ENCODE measurements at places on chromosomes 16 and 17. TPM values are rescaled to one million over a fixed set of nuclear protein-coding genes. Genes with fewer than 3 reads are reported as not detected.

GRCh38 chr17:7551396-7551795 lies 2.5 kb downstream of the TNFSF12 start:
- DNase-seq, result no peak

DNA sequence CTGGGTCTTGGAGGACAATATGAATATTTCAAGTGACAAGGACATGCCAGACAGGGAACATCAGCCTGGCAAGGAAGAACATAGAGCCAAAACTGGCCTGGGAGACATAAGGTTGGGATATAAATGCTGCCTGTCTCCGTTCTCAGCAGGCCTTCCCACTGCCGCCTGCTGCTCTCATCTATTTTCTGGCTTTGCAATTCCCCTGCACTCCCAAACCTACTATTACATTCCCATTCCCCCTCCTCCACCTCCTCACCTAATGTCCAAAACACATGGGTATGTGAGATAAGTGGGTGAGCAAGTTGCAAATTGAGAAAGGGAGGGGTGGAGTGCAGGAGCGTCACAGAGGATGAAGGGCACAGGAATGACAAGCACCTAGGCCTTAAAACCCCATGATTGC lies 244.3 kb upstream of the CDH8 start:
- no peak for DNase-seq

DNA sequence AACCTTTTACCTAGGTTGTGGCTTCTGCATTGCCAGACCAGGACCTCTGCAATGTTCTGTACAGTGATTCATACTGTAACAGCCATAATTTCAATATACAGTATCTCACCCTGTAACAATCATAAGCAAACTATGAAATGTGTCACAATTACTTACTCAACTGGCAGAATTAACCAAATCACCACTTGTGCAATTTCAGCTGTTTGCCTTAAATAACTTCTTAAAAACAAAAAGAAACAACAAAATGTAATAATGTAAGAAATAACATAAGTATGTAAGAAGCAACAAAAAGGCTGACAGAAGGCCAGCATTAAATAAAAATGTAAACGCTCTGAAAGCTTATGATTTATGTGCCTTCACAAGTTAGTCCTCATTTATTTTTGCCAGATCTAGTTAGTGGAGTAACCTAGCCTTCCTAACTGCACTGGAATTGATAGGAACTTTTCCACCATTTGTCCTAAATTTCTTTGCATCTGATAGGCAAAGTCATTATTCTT lies 96.9 kb downstream of the SKAP1 start:
- DNase-seq, result peak; percentile 10

HCRT gene
- not detected for total RNA-seq

HBA1 gene
- total RNA-seq, result not detected

- no peak for DNase-seq
These were observed 79.3 kb downstream of the EMP2 start for GRCh38 chr16:10501016-10501607.

ARHGDIG gene
- total RNA-seq, result not detected

GRCh38 chr16:85661740-85662481 lies 26.8 kb downstream of the GINS2 start:
- DNase-seq, result no peak

GRCh38 chr17:81163703-81164370 lies 1.5 kb upstream of the PVALEF start:
- DNase-seq, result no peak

- no peak for DNase-seq
These were observed 238.6 kb upstream of the GSE1 start for GRCh38 chr16:85374571-85374872.

- DNase-seq, result peak; percentile 18
These were observed 432.7 kb upstream of the ASIC2 start for GRCh38 chr17:33725675-33726271.

- no peak for DNase-seq
These were observed 25.5 kb downstream of the ACSF3 start for GRCh38 chr16:89119166-89119621.

DNA sequence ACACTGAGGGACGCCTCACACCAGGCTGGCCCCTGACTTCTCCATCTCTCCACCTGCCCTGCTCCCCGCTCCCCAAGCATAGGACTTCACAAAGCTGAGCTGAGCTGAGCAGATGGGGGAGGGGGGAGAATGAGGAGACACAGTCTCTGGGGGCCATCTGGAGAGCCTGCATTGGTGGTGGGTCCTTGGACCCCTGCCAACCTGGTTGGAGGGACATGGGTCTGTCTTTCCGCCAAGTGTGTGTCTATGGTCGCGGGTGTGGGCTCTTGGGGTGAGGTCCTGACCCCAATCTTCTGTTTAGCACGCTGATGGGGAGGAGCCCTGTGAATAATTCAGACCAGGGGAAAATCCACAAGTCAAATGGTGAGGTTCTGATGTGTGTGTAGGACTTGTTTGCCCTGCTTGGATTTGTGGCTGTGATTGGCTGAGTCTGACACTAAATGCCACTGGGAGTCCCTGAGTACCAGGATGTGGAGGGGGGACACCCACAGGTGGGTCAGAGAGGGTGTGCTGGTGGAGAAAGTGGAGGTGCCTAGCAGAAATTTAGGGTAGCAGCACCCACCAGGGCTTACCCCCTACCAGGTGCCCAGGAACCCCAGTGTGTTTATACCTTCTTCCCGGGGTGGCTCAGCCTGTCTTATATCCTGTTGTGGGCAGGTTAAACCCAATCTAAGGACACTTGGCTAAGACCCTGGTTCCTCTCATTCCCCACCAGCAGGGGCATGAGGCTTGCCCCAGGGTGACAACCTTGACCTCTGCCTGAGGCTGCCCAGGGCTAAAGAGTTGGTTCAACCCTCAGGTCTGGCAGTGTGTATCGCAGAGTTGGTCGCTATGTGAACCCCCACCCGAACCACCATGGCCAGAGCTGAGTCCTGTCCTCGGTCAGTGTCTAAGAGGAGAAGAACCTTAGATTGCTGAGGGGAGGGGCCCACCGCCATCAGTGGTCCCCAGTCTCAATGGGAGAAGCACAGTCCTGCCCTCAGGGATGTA lies 2.1 kb downstream of the FMNL1 start:
- no peak for DNase-seq
